ENCODE measurements at places on chromosomes 2 and 18.

- no peak for DNase-seq
Measured at GRCh38 chr2:98099939-98100743, 13.2 kb downstream of the VWA3B start.

GRCh38 chr2:74302865-74303264 is 40.4 kb downstream of the SLC4A5 start:
- DNase-seq, result no peak

DNA sequence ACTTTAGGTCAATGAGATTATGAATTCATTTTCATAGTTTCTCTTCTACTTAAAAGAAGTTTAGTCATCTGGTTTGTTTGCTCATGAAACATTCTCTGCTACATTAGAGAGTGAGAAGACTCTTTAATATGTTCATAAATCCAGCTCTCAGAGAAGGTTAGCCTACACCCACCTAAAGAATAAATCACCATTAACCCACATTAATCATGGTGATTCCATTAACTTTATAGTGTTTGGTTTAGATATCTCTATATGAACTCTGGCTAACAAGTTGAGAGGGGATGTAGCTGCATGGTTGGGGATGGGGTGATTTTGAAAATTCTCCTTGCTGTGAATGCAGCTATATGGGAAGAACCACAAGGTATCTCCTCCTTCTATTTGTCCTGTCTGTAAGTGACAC is 10.7 kb downstream of the TFPI start:
- no peak for DNase-seq

- DNase-seq, result no peak
Measured at GRCh38 chr2:167048829-167049228, 160.5 kb downstream of the XIRP2 start.

GRCh38 chr2:105393373-105394055 is 5.3 kb downstream of the FHL2 start:
- DNase-seq, result no peak

DNA sequence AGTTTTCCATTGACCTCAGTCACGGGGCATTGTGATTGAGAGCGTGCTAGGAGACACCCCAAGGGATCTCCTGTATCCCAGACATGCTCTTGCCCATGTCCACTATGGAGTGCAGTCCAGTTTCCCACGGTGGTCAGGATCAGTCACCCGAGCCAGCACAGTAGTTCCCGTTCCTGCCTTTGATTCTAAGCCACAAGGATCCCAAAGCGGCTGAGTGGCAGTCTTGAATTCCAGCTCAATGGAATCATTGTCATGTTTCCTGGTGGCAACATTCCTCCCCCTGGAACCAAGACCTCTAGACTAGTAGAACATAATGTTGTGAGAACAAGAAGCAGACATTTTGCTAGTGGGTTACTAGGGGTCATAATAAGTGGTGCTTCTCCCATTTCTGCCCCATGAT is 154.3 kb downstream of the SEPTIN10 start:
- DNase-seq, result no peak

- no peak for DNase-seq
Measured at GRCh38 chr2:70036290-70036689, 51.0 kb upstream of the PCBP1 start.

DNA sequence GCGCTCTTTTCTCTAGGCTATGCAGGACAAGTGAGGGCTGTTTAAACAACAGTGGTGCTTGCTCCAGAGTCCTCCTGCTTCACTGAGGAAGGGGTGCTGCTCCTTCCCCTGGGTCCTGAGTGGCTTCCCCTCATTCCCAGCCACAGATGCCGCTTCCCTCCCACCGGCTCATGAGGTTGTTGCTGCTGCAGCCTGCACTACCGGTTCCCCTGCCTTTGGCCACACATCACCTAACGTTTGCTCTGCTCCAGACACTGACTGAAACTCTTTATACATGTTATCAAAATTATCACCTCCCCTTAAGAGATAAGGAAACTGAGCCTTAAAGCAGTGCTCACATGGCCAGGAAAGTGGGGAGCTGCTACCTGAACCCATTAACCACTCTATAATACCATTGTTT is 130.8 kb upstream of the LGALSL start:
- no peak for DNase-seq

- no peak for DNase-seq
Measured at GRCh38 chr2:69960821-69961220, 610 bp downstream of the ASPRV1 start.

DNA sequence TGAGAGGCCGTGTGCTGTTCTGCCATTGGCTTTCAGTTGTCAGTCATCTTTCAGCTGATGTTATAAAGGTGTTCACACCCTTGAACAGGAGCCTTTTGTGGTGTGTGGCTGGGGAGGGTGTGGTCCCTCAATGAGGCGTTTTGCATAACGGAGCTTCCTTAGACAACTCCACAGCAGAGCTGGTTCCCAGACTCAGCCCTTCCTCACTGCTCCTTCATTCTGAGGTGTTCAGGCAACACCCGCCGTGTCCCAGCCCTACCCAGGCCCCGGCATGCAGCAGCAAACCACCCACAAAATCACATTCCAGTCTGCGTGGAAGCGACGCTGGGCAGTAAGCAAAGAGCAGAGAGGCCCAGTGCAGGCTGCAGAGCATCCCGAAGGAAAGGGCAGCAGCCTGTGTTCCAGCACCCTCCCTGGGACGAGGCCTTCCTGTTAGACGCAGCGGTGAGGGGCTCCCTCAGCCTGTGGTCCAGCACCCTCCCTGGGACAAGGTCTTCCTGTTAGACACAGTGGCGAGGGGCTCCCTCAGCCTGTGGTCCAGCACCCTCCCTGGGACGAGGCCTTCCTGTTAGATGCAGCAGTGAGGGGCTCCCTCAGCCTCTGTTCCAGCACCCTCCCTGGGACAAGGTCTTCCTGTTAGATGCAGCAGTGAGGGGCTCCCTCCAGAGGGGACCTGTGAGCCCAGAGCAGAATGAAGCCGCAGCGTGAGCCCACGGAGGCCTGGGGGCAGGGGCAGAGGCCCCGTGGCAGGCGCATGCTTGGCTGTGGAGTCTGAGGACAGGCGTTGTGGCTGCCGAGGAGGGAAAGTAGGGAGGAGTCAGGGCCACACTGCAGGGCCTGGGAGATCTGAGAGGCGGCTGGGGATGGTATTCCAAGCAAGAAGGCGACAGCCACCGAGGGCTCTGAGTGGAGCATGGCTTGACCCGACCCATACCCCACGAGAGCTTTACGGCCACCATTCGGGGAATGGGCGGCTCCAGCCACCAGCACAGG is 201.8 kb upstream of the HDAC4 start:
- no peak for DNase-seq

GRCh38 chr2:151051574-151052220 is 210.0 kb downstream of the RBM43 start:
- no peak for DNase-seq

All from stimulated activated CD4-positive, alpha-beta T cell treated with anti-CD3 and anti-CD28 coated beads, Interleukin-2, amount 100 ng/mL, for 4 hours (primary cell).